Activated T-cell treated with anti-CD3 and anti-CD28 coated beads, Interleukin-2, amount 50 U/mL, for 72 hours (primary cell): ENCODE measurements at places on chromosomes 12 and 14. TPM values are rescaled to one million over a fixed set of nuclear protein-coding genes. Genes with fewer than 3 reads are reported as not detected.
A peak's percentile ranks its signal among the peaks of the same experiment; 100 is the strongest.

Gene CLECL1
- total RNA-seq = 11.5 TPM

Gene IGF1
- total RNA-seq = 2.0 TPM

Gene SHMT2
- total RNA-seq = 507 TPM

Gene RFX4
- total RNA-seq = not detected

Gene CLEC4D
- total RNA-seq = not detected

Gene KLHDC1
- total RNA-seq = 5.5 TPM

- no peaks in the 10 kb centered on the region for H3K36me3 ChIP-seq
- H3K27me3 ChIP-seq = no peaks in the 10 kb centered on the region
- H3K4me3 ChIP-seq = no peak overlapping the region
- no peak for DNase-seq
- H3K4me1 ChIP-seq = no peaks in the 10 kb centered on the region
- no peak overlapping the region for H3K27ac ChIP-seq
Observed at GRCh38 chr12:88723219-88723618, 142.9 kb upstream of the KITLG start.

- H3K36me3 ChIP-seq = no peaks in the 10 kb centered on the region
- no peak overlapping the region for H3K27ac ChIP-seq
- H3K4me1 ChIP-seq = no peaks in the 10 kb centered on the region
- DNase-seq = no peak
- peaks cover 23% of the 10 kb centered on the region for H3K27me3 ChIP-seq
Observed at GRCh38 chr12:112808156-112808555, 16.6 kb downstream of the RPH3A start.

- peaks cover 1% of the 10 kb centered on the region for H3K36me3 ChIP-seq
- H3K4me1 ChIP-seq = peaks cover 37% of the 10 kb centered on the region
- DNase-seq = no peak
Observed at GRCh38 chr14:52269982-52270381, 2.5 kb downstream of the PTGDR start.

- H3K4me3 ChIP-seq = no peak overlapping the region
- no peaks in the 10 kb centered on the region for H3K27me3 ChIP-seq
- peaks cover 7% of the 10 kb centered on the region for H3K4me1 ChIP-seq
- H3K36me3 ChIP-seq = peaks cover 18% of the 10 kb centered on the region
Observed at GRCh38 chr12:109109746-109110350, 6.5 kb upstream of the ACACB start.

GRCh38 chr12:101779626-101780025 is 40.4 kb upstream of the SYCP3 start:
- no peak overlapping the region for H3K4me3 ChIP-seq
- peaks cover 35% of the 10 kb centered on the region for H3K4me1 ChIP-seq
- no peak for DNase-seq
- H3K27ac ChIP-seq = no peak overlapping the region

- no peaks in the 10 kb centered on the region for H3K27me3 ChIP-seq
- DNase-seq = no peak
- H3K4me3 ChIP-seq = peak overlapping the region; percentile 91
- H3K36me3 ChIP-seq = peaks cover 6% of the 10 kb centered on the region
- peaks cover 97% of the 10 kb centered on the region for H3K4me1 ChIP-seq
Observed at GRCh38 chr14:22560662-22561365, 28.2 kb downstream of the DAD1 start.

- peaks cover 39% of the 10 kb centered on the region for H3K4me1 ChIP-seq
- peak within 1 kb of the TSS; percentile 88 for H3K27ac ChIP-seq
- peaks cover 3% of the 10 kb centered on the region for H3K36me3 ChIP-seq
Observed at GRCh38 chr14:105419195-105420091, at the start of gene MTA1. TSS of gene MTA1 (plus strand) at chr14:105419827. CDS start at chr14:105420036, 209 bp downstream.

DNA sequence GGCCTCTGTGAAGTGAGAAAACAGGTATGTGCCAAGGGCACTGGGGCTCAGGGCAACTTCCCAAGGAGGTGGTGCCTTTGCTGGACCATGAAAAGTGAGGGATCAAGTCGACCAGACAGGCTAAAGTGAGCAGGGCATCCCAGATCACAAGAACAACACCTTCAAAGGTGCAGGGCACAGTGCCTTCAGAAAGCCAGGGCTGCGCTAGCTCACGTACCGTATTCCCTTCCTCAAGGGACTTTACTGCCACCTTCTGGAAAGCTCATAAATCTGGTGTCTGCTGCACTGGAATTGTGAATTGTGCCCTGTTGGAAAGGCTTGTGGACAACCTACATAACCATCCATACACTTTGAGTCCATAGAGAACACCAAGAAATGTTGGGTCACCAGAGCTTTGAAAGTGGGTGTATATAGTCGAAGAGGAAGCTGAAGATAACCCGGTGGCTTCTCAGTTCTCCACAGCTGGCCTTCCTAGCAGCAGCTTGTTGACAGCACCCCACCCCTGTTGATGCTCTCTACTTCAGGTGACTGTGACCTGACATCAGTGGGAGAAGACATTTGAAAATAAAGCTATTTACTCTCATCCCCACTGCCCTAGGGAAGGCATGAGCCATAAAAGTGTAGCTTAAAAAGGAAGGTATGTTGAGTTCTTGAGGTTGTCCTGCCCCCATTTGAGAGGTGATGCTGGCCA is 24.5 kb downstream of the FIGNL2 start:
- no peak overlapping the region for H3K27ac ChIP-seq
- DNase-seq = peak; percentile 16
- H3K27me3 ChIP-seq = no peaks in the 10 kb centered on the region

GRCh38 chr14:92973261-92973797 is 50.4 kb downstream of the CHGA start:
- H3K27ac ChIP-seq = no peak overlapping the region
- H3K27me3 ChIP-seq = no peaks in the 10 kb centered on the region
- peaks cover 22% of the 10 kb centered on the region for H3K36me3 ChIP-seq
- H3K4me1 ChIP-seq = no peaks in the 10 kb centered on the region
- DNase-seq = peak; percentile 22
- no peak overlapping the region for H3K4me3 ChIP-seq

GRCh38 chr12:4045786-4046494 is 172.7 kb upstream of the PARP11 start:
- H3K4me1 ChIP-seq = peaks cover under 1% of the 10 kb centered on the region
- no peaks in the 10 kb centered on the region for H3K27me3 ChIP-seq
- no peak overlapping the region for H3K4me3 ChIP-seq
- H3K36me3 ChIP-seq = no peaks in the 10 kb centered on the region

DNA sequence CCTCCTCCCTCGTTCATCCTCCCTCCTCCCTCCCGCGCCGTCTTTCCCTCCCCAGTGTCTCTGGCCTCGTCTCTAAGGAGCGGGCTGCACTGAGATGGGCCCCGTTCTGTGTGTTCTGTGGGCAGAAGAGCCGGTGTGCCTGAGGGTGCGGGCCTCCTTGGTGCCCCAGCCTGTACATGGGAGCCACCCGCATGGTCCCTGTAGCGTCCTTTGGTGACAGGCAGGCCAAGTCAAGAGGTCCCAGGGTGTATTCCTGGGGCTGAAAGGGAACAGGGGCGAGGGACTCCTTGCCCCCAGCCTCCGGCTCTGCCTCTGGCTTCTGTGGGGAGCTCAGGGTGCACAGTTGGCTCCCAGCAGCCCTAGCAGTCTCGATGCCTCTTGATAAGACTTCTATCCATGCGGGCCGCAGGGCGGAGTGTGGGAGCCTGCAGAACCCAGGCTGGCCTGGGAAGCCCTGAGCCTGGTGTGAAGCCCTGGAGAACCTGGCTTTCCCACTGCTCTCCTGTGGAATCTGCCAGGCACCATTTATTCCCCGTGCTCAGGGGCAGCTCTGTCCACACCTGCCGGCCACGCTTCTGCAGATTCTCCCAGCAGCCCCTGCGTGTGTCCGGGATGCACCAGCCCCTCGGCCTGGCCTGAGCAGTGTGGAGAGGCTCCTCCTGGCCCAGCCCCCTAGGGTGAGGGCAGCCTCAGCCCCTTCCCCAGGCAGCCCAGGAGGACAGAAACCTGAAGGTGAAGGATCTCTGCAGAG is 181.3 kb downstream of the KIF26A start:
- no peak overlapping the region for H3K4me3 ChIP-seq
- H3K27ac ChIP-seq = no peak overlapping the region
- no peak for DNase-seq

DNA sequence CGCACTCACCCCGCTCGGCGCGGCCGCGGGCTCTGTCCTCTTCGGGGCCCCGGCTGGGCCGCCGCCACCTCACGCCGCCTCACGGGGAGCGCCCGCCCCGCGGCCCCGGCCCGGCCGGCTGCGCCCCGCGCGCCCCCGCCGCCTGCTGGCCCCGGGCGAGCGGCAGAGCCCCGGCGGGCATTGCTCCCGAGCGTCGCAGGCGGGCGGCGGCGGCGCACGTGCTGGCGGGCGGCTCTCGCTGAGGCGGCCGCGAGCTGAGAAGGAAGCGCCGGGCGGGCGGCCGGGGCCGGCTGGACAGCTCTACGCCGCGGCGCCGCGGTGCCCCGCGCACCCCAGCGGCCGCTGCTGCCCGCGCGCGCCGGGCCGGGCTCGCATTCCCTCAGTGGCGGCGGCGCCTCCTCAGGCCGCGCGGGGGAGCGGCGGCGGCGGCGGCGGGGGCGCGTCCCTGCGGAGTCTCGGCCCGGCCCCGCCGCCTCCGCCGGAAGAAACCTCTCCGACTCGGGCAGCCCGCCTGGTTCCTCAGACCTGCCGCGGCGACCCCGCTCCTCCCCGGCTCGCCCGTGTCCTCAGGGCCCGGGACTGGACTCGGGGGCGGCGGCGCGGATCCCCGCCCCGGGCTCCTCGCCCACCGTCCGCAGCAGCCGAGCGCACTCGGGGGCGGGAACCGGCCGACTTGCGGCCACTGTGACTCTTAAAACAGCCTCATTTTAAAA is at the start of gene PITPNM2:
Gene PITPNM2 (minus strand): TSS at position 347 of the 713 bp plus-strand sequence. CDS start 116,500 bp downstream, outside the sequence.
- peak within 1 kb of the TSS; percentile 81 for H3K4me3 ChIP-seq
- no peaks in the 10 kb centered on the region for H3K27me3 ChIP-seq
- DNase-seq = peak; percentile 75

DNA sequence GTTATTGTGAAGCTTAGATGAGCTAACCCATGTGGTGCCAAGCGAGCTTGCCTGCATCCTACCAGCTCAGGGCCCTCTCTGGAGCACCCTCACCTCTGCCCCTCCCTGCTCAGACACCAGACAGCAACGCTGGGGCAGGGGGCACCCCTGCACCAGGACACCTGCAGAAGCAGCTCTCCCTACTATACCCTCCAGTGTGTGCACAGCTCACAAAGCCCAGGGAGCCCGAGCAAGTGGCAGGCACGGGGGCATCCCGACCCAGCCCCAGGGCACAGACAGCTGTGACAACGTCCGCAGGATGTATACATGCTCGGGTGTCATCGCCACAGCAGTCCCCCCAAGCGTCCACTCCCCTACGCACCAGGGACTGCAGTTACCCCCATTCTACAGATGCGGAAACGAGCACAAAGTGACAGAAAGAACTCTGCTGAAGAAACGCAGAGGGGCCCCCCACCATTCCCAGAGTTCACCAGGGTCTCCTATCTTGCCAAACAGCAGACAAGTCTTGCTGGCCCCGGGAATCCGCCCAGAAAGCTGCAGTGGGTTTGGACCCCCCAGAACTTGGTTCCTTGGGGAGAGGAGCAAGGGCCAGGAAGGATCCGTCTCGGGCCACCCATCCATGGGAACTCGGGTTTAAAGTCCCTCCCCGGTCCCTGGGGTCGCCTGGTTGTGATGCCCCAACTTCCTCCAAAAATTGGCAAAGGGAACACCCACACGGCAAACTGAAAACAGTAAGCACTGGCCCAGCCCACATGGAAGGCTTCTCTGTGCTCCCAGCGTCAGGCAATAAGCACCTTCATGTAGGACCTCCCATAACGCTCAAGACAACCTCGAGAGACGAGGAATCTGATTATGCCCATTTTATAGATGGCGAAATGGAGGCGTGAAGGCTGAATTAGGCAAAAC is 12.0 kb downstream of the NCOR2 start:
- DNase-seq = no peak
- no peak overlapping the region for H3K4me3 ChIP-seq
- H3K4me1 ChIP-seq = peaks cover 60% of the 10 kb centered on the region
- no peak overlapping the region for H3K27ac ChIP-seq
- H3K36me3 ChIP-seq = peaks cover 2% of the 10 kb centered on the region
- no peaks in the 10 kb centered on the region for H3K27me3 ChIP-seq

- DNase-seq = no peak
- H3K36me3 ChIP-seq = no peaks in the 10 kb centered on the region
- no peaks in the 10 kb centered on the region for H3K27me3 ChIP-seq
Observed at GRCh38 chr12:12070674-12071656, at the start of gene BCL2L14. TSS of gene BCL2L14 (plus strand) at chr12:12070939. CDS start at chr12:12079306, 8,367 bp downstream.

GRCh38 chr12:124761871-124762270 is 101.8 kb downstream of the SCARB1 start:
- DNase-seq = peak; percentile 61
- H3K36me3 ChIP-seq = peaks cover 17% of the 10 kb centered on the region
- H3K4me3 ChIP-seq = no peak overlapping the region

DNA sequence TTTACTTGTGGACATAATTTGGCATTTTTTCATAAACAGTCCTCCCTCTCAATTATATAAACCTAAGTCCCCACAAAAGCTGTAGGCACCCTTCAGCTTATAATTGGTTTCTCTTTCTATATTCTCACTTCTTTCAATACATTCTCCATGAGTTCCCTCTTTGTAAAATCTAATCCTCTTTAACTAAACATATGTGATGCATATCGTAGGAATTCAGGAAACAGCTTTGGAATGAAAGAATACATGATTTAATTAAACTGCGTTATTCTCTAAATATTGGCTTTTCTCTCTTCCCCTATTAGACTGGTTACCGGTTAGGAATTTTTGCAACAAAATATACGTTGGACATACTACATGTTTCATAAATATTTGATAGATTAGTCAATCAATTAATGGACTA is 1122.6 kb downstream of the FLRT2 start:
- no peaks in the 10 kb centered on the region for H3K4me1 ChIP-seq
- DNase-seq = no peak
- H3K36me3 ChIP-seq = no peaks in the 10 kb centered on the region

- H3K36me3 ChIP-seq = no peaks in the 10 kb centered on the region
- H3K4me1 ChIP-seq = peaks cover 5% of the 10 kb centered on the region
- DNase-seq = no peak
- no peak overlapping the region for H3K4me3 ChIP-seq
- H3K27me3 ChIP-seq = peaks cover 32% of the 10 kb centered on the region
- H3K27ac ChIP-seq = no peak overlapping the region
Observed at GRCh38 chr12:130956456-130957303, 3.0 kb downstream of the ADGRD1 start.

GRCh38 chr12:32609966-32610365 is 69.1 kb upstream of the DNM1L start:
- DNase-seq = no peak
- H3K27me3 ChIP-seq = peaks cover 8% of the 10 kb centered on the region
- no peak overlapping the region for H3K27ac ChIP-seq

DNA sequence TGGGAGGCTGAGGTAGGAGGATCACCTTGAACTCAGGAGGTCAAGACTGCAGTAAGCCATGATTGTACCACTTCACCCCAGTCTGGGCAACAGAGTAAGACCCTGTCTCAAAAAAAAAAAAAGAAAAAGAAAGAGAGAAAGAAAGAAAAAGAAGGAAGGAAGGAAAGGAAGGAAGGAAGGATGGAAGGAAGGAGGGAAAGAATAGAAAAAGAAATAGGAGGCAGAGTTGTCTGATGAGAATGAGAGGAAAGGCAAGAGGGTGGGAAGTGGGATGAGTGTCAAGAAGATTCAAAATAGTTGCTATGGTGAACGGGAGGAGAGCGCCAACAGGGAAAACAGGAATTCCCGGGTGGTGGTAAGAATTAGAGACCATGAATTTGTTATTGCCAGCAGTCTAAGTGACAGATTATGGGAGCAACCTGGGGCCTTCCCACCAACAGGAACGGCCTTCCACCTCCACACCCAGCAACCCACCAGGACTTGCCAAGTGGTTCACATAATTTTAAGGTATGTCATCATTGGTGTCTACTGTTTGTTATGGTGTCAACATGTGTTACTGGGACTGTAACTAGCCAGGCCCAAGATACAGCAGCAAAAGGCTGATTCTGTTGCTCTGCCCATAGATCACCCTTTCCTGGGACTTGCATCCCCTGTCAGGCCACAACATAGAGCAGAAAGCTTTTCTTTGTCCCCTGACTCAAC is 36.1 kb upstream of the C12orf76 start:
- peaks cover 9% of the 10 kb centered on the region for H3K27me3 ChIP-seq
- peaks cover 3% of the 10 kb centered on the region for H3K36me3 ChIP-seq
- no peak for DNase-seq
- H3K4me1 ChIP-seq = peaks cover 15% of the 10 kb centered on the region
- H3K27ac ChIP-seq = no peak overlapping the region
- no peak overlapping the region for H3K4me3 ChIP-seq
